ENCODE measurements at places on chromosomes 16 and 17. TPM values are rescaled to one million over a fixed set of nuclear protein-coding genes. Genes with fewer than 3 reads are reported as not detected.

GRCh38 chr16:69861292-69862030 lies 89.7 kb upstream of the CLEC18A start:
- DNase-seq = peak; percentile 81

Gene TEKT5
- total RNA-seq = not detected

- peak; percentile 48 for DNase-seq
Observed at GRCh38 chr16:2223942-2224486, 623 bp downstream of the E4F1 start.

DNA sequence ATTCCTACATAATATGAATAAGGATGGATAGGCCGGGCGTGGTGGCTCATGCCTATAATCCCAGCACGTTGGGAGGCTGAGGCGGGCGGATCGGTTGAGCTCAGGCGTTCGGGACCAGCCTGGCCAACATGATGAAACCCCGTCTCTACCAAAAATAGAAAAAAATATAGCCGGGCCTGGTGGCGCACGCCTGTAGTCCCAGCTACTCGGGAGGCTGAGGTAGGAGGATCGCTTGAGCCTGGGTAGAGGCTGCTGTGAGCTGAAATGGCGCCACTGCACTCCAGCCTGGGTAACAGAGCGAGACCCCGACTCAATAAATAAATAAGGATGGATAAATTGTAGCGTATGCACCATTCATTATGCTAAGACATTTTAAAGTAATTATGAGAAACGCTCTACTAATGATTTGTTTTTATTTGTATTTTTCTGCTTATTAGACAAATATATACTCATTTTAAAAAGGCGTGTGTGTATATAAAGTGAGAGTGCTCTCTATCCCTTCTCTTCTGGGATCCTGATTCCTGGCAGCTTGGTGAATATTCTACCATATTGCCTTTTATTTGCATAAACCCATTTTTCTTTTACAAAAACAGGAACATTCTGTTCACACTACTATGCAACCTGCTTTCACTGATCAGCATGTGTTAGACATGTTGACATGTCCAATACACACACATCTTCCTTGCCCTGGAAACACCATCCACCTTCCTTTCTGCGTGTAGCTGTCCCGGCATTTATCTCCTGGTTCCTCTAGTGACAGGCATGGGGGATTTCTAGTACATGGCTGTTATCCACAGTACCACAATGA lies 26.4 kb downstream of the DDX19A start:
- no peak for DNase-seq

Gene CCL8
- 0.18 TPM for total RNA-seq

DNA sequence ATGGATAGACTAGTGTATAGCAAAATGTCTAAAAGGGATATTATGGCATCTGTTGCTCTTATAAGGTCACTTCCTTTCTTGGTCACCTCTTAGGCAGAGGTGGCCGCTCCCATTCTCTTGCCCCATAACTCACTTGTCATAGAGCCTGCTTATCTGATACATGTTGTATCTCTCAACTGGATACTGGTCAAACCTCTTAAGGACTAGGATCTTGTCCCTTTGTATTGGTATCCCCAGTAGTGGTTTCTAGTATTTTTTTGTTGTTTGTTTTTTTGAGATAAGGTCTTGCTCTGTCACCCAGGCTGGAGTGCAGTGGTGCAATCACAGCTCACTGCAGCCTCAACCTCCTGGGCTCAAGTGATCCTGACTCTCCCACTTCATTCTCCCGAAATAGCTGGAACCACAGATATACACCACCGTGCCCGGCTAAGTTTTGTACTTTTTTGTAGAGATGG lies 27.0 kb downstream of the ZSWIM7 start:
- DNase-seq = no peak

DNA sequence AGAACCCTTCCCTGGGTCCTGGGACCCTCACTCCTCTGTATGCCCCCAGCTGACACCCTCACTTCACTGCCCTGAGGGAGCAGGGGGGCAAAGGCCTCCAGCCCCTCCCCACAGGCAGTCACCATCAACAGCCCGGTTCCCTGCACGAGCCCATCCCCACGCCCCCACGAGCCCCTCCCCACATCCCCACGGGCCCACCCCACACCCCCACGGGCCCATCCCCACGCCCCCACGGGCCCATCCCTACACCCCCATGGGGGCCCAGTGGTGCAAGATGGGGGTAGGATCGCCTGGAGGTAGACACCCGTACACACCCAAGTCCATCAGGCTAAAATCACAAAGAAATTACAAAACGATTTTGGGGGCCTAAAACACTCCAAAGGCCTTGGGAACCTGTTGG lies 42.3 kb downstream of the LMF1 start:
- no peak for DNase-seq

DNA sequence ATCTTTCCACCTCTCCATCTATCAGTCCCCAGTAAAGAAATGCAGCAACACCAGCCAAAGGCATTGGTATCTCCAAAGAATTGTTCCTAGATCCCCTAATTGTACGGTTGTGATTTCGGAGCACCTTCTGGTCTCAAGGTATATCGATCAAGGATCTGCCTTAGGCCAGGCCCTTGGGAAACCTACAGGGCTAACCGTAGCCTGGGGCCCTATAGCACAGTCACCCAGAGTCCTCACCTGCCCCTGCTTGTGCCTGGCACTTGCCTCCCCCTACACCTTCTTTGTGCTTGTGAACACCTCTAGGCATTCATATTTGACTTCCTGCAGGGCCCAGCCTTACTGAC lies 16.8 kb upstream of the AURKB start:
- DNase-seq = no peak

Gene ANKRD13B
- 28.6 TPM for total RNA-seq

DNA sequence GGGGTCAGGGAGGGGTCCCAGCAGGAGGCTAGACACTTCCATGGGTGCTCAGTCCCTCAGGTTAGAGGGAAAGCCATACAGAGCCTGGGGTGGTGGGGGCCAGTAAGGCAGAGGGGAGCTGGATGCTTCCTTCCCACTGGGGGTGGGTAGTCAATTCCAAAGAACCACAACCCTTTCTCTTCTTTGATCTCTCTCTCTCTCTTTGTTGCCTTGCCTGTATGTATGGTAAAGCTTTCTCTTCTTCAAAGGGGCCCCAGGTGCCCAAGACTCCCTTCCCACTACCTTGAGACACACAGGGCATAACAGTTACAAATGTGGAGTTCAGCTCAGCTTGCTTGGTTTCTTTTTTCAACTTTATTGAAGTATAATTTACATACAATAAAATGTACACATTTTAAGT lies 30.5 kb upstream of the C1QL1 start:
- no peak for DNase-seq

Gene HEATR9
- total RNA-seq = not detected

DNA sequence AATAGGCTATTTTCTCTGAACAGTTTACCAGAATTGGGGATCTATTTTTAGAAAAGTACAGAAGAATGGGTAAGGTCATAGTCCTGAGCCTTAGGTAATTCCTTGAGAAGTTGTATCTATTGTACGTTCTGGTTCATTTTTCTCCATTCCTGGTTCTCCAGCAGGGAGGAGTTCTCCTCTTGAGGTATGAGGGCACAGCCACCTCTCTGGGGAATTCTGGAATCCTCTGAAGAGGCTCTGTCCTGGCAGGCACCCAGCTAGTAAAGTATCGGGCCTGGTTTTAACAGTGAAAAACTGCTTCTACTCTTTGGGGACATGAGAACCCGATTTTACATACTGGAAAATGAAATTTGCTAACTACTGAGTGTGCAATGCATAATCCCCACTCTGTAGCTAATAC lies 19.6 kb upstream of the PMFBP1 start:
- no peak for DNase-seq

- DNase-seq = no peak
Observed at GRCh38 chr17:29619251-29619650, 3.5 kb downstream of the CORO6 start.

GRCh38 chr17:50690887-50691549 lies 16.7 kb downstream of the ANKRD40 start:
- no peak for DNase-seq

- DNase-seq = no peak
Observed at GRCh38 chr17:38733982-38734973, 4.1 kb downstream of the CISD3 start.

DNA sequence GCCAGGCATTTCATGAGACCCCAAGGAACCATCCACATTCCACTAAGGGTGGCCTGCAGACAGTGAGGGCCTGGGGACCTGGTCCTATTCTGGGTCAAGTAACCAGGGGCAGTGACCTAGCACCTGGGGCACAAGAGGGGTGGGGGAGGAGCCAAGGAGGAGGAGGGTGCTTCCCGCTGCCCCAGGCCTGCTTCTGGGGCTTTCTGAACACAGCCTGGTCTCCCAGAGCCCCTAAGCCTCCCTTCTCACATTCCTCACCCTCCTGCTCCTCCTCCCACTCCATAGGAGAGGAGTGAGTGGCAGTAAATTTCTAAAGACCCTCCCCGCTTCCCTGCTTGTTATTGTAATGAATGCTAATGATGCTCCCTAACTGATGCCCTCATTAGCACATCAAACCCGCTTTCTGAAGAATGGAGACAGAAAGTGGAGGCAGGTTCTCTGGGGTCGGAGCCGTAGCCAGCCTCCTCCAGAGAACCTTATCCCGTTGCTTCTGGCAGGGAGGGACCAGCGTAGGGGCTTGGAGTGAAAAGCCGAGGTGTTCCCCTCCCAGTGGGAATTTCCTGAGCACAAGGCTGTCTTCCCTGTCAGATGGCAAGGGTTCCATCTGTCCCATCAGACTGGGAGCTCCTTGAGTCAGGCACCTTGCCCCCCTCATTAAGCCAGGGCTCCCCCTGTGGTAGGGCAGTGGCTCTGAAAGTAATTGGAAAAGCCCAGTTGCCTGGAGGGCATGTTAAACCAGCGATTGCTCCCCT lies 3.7 kb upstream of the SRCIN1 start:
- no peak for DNase-seq

GRCh38 chr17:73211745-73212144 lies 18.9 kb downstream of the COG1 start:
- no peak for DNase-seq

DNA sequence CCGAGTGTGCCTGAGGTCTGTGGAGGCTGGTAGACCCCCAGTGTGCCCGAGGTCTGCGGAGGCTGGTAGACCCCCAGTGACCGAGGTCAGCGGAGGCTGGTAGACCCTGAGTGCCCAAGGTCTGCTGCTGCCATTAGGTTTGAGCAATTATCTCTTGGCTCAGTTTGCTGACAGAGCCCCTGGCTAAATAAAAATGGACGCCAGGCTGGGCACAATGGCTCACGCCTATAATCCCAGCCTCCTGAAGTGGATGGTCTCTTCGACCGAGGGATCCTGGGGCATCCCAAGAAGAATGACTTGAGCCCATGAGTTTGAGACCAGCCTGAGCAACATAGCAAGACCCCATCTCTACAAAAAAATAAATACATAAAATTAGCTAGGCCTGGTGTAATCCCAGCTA lies 98.7 kb upstream of the ZNF469 start:
- no peak for DNase-seq

DNA sequence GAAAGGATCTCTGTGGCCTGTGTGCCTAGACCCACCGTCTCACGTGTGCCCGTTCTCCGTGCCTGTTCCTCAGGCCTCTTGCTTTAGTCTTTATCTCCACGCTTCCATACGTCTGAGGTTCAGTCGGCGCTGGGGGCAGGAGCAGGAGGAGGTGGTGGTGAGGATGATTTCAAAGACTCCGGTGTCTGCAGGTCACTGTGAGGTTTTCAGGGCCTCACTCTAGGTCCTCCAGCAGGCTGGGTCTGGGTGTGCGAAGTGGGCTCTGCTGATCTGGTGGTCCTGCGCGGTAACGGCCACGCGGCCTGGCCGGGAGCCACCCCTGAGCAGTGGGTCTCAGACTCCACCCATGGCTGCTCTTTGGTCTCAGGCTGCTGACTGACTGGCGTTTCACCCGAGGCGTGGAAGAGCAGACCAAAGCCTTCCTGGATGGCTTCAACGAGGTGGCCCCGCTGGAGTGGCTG lies 14.4 kb upstream of the CLEC18A start:
- no peak for DNase-seq

Gene RAC3
- 37.7 TPM for total RNA-seq

Gene CRISPLD2
- total RNA-seq = 4.8 TPM

DNA sequence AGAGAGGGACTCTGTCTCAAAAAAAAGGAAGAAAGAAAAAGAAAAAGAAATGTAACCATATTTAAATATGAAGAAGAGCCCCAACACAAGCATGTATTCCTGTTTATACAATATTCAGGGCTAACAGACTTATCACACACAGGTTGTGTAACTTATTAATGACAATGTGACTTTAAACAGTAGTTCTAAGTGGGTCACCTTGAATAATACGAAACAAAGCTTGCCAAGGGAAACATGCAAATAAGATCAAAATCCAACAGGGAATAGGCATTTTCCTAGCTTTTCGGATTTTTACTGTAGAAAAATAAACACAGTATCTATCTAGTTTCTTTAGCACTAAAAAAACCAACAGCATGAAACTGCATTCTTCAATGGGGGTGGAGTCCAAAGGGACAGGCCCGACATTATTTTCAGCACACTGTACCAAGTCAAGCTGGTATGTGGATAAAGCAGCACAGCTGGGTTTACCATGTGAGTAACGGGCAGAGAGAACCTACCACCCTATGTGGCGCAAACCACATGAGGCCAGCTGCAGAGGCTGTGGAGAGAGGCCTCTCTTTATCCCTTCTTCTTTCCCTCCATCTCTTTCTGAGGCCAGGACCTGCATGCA lies 45.3 kb downstream of the TOM1L2 start:
- DNase-seq = no peak

Gene HSD11B2
- total RNA-seq = 11.4 TPM

- DNase-seq = peak; percentile 66
Observed at GRCh38 chr17:4881761-4882555, 17.4 kb upstream of the C17orf107 start.
